NCI-H1092 (cell line): ENCODE measurements at places on chromosomes 12 and 14.

DNA sequence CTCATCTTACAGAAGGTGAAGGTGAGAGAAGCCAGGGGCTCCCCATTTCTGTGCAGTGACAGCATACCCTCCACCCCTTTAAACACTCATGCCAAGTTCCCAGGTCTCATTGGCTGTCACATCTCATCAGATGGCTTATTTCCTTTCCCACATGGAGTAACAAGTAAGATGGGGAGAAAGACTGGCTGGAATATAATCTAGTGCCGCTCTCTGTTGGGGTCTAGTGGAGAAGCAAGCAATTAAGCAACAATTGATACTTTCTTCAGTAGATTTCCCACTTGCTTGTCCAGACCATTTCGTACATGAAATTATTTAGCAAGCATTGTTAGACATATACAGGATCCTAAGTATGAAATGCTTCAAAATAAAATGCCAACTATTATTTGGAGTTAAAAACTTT lies 92.2 kb downstream of the SLC5A8 start:
- DNase-seq = no peak

DNA sequence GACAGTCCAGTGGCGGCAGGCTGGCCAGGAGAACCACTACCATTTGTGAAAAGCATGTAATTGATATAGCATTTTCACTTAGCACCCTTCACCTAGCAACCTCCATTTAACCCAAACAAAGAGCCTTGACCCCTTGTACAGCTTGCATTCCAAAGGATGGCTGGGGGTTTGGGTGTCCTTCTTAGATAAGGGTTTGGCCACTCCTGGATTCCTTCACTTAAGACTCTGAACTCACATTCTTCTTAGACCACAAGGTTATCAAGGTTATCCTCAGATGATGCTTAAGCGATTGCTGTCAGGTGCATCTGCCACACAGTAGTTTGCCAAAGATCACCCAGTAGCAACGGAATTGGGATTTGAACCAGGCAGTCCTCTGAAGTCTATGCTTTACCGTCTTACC lies 102.8 kb downstream of the ZNF664 start:
- no peak for DNase-seq

GRCh38 chr14:101463566-101464171 lies 97.6 kb upstream of the DIO3 start:
- DNase-seq = no peak

GRCh38 chr12:46187023-46187422 lies 81.8 kb downstream of the SLC38A1 start:
- no peak for DNase-seq

GRCh38 chr14:49853572-49854375 lies 1.2 kb upstream of the NEMF start:
- DNase-seq = peak; percentile 43

DNA sequence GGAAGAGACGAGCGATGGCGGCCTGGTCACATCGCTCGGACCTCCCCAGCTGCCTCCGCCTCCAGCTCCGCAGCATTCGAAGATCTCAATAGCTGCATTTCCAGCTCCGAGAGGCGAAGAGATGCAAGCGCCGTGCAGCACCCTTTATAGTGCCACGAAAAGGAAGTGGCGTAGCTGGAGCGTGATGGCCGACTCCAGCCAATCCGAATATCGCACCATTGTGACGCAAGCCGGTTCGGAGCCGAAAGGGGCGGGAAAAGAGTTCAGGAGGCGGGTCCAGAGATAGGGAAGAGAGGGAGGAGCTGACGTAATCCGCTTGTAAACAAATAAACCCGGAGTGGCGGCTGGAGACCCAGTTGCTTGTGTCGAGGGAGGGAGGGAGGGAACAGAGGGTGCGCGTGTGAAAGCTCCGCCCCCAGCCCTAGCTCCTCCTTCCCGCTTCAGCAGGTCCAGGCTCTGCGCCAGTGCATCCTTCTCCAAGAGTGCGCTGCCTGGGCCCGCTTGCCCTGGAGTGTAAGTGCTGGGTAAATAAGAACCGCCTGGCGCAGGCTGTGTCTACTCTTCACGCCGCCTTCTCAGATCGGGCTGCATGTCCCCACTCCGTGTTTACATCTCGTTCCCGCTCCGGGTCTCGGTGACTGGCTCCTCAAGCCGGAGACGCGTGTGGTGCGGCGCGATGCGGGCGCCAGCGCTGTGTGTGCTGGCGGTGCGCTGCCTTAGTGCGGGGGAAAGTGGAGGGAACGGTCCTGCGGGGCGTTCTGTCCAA lies at the start of gene BTG1:
BTG1 (minus strand) TSS at position 116 of the 766 bp plus-strand sequence. CDS start 311 bp downstream, outside the sequence.
- DNase-seq = peak; percentile 98

DNA sequence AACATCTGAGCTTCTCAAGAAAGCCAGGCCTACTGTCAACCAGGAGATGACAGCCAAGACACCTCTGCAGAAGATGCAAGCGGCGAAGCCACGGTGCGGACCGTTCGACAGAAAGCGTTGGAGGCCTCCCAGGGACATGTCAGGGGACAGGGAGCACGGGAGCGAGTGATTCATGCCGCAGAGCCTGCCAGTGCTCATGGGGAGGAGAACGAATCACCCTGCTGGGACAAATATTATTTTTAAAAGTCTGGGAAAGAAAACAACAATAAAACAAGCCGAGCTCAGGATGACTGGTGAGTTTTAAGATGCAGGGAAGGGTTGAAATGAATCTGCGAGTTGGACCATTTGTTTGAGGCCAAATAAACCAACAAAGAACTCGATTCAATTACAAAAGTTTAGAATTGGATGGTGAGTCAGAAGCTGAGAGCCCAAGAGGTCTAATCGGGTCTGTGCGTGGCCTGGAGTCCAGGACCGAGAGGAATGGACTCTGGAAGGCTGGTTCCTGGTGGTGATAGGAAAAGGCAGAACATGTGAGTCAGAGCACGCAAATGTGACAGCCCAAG lies 91.0 kb downstream of the RBM19 start:
- DNase-seq = no peak

GRCh38 chr14:89025561-89026236 lies 201.2 kb downstream of the TTC8 start:
- DNase-seq = no peak

DNA sequence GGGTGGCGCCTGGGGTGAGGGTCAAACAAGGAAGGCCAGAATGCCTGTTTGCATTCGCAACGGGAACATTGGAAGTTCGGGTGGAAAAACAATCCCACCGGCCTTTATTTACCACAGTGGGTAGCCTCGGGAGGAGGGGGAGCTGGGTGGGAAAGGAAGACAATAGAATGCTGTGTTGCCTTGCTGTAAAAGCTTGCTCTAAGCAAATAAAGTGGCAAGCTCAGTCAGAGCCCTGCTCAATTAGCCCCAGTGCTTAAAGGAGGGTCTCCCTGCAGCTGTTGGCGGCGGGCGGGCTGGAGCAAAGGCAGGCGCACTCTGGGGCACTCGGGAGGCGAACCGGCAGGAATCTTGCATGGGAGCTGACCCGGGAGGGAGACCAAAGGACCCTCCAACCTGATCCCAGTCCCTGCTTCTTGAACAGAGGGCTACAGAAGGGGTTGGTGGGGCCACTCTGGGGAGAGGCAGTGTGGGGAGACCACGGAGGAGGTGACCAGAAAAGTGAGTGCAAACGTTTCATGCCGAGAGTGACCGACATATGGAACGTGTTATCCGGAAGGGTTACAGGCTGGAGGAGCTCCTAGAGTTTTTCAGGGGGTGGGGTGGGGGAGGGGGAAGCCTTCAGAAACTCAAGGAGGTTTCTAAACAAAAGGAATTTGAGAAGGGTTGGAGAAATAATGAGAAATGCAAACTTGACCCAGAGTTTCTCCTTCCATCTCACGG lies 48.5 kb downstream of the NTF3 start:
- DNase-seq = peak; percentile 32

- no peak for DNase-seq
Measured at GRCh38 chr14:90576981-90577660, 180.3 kb downstream of the CALM1 start.

DNA sequence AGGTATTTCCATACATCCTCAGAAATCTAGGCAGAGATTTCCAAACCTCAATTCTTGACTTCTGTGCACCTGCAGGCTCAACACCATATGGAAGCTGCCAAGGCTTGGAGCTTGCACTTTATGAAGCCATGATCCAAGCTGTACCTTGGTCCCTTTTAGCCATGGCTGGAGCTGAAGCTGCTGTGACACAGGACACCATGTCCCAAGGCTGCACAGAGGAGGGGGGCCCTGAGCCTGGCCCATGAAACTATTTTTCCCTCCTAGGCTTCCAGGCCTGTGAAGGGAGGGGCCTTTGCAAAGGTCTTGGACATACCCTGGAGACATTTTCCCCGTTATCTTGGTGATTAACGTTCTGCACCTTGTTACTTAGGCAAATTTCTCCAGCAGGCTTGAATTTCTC lies 110.5 kb downstream of the IGF1 start:
- no peak for DNase-seq

DNA sequence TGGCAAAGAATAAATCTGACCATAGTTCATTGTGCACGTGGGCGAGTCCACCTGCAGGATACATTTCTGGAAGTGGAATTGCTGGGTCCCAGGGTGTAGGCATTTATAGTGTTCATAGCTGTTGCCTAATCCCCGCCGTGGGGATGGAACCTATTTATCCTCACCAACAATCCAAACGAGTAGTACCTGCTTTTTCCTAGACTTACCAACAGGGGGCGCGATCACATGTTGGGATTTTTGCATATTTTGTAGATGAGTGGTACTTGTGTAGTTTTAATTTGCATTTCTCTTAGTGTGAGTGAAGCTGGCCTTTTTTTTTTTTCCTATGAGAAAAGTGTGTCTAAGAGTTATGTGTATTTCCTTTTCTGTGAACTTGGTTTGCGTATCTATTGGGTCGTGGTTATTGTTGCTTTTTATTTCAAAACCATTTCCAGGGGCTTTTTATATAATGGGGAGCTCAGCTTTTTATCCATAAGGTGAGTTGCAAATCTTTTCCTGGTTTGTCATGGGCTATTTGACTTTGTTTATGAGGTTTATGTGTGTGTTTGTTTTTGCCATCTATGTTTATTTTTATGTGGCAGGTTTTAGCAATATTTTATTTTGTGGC lies 67.2 kb downstream of the CCDC92 start:
- DNase-seq = no peak

DNA sequence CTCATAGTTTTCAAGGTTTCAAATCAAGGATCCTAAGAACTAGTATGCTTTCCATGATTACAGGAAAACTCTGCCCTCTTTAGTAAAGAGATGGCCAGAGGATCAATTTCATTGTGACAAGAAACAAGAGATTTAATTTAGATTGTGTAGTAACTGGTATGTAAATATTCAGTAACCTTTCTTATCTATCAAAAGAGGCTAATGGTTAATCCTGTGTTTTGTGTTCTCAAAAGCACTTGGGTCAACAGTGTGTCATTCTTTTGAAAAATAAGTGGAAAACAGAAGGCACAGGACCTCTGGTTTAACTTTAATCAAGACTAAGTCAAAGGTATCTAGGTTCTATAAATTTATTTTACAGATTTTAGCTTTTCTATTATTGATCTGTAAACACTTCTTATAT lies 56.6 kb upstream of the ERGIC2 start:
- DNase-seq = no peak

DNA sequence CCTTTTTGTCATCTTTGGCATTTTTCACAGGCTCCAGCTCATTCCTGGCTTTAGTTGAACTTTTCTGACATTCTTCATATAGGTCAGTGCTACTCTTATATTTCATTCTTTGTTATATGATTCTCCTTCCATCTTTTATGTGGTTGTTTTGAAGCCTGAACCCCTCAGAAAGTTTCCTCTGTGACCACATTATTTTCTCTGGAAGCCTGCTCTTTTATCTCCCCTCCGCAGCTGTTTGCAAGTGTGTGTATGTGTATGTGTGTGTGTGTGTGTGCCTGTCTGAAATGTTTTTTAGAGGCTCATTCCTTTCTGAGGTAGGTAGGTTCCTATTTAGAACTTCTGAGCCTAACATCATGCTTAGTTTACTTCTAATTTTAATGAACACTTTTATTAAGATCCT lies 47.6 kb downstream of the ANO4 start:
- DNase-seq = no peak

DNA sequence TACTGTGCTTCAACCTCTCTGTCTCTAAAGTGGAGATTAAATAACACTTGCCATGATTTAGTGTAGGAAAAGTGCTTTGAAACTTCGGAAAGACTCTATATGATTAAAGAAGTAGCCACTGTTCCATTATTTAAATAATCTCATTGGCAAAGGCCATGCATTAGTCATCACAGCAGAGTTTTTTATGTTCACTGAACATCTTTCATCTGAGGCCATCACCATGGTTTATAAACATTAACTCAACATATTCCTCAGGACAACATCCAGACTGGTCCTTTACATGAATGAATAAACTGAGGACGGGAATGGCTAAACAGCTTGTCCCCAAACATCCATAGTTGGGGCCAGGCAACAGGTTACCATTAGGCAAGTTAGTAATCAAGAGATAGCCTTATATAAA lies 124.6 kb upstream of the FRMD6 start:
- DNase-seq = no peak

DNA sequence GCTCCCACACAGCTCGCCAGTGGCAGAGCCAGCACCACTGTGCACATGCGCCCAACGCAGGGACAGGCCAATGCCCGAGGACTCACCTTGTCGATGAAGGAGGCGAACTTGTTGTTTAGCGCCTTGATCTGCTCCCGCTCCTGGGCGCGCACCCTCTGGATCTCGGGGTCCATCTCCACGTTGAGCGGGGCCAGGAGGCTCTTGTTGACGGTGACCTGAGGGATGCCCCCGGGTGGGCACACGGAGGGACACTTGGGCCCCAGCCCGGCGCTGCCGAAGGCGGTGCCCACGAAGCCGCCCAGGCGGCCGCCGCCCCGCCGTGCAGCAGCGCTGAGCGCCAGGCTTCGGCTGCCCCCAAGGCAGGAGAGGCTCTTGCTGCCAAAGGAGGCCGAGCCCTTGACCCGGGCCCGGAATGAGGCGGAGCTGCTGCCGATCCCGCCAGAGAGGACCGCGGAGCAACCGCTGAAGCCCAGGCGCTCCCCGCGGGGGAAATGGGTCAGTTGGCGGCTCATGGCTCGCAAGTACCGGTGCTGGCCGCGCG lies at the start of gene KRT72:
KRT72 (minus strand) TSS at position 523 of the 541 bp plus-strand sequence; CDS start at position 512, 11 bp downstream.
- DNase-seq = no peak

- DNase-seq = no peak
Measured at GRCh38 chr14:74551431-74552371, 58.1 kb downstream of the ISCA2 start.

DNA sequence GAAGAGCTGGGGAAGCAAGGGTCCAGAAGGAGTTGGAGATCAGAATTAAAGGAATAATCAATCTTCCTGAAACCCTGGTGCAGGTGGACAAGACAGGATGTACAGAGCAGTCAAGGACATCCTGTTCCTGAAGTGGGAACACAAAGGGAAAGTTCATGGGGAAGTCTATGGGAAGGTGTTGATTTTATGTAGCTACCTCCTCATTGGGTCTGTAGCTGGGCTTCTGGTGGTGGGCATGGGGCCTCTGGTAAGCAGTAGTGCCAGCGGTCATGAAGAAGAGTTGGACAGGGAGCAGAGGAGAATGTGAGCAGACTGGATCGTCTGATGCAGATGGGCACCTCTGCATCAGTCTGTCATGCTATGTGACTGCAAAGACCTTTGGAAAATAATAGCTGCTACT lies 75.7 kb upstream of the PPM1H start:
- DNase-seq = no peak

GRCh38 chr12:69473262-69473661 lies 3.1 kb downstream of the FRS2 start:
- no peak for DNase-seq

- DNase-seq = no peak
Measured at GRCh38 chr12:130627175-130627574, 88.9 kb downstream of the RIMBP2 start.

GRCh38 chr14:89029961-89030694 lies 205.7 kb downstream of the TTC8 start:
- no peak for DNase-seq

- no peak for DNase-seq
Measured at GRCh38 chr12:1977588-1977987, 26.7 kb downstream of the DCP1B start.
